ENCODE measurements at places on chromosomes 4 and X. TPM values are rescaled to one million over a fixed set of nuclear protein-coding genes. Genes with fewer than 3 reads are reported as not detected.

Gene CD99
- polyA plus RNA-seq, result 218 TPM

Gene NAT8L
- not detected for polyA plus RNA-seq

Gene PASD1
- polyA plus RNA-seq, result not detected

Gene EOLA2
- polyA plus RNA-seq, result 26.5 TPM

Gene SORBS2
- polyA plus RNA-seq, result not detected

Gene MAGEB10
- polyA plus RNA-seq, result not detected

Gene LINC00632
- polyA plus RNA-seq, result 0.31 TPM

Gene IL3RA
- 0.14 TPM for polyA plus RNA-seq

Gene OPHN1
- not detected for polyA plus RNA-seq

Gene IL21
- polyA plus RNA-seq, result not detected

Gene P2RY4
- polyA plus RNA-seq, result not detected

Gene GRIA3
- not detected for polyA plus RNA-seq

Gene ACSL4
- 8.6 TPM for polyA plus RNA-seq

Gene ADGRG4
- not detected for polyA plus RNA-seq

Gene NPNT
- polyA plus RNA-seq, result not detected

Gene NCBP2L
- polyA plus RNA-seq, result 0.17 TPM

Gene GC
- polyA plus RNA-seq, result not detected

Gene C4orf50
- not detected for polyA plus RNA-seq

Gene BEND2
- not detected for polyA plus RNA-seq

Gene PABPC1L2A
- not detected for polyA plus RNA-seq

Gene PPARGC1A
- polyA plus RNA-seq, result not detected

Gene BEX2
- polyA plus RNA-seq, result 92.1 TPM

Gene CYSLTR1
- polyA plus RNA-seq, result 0.73 TPM

Gene EVC2
- 0.20 TPM for polyA plus RNA-seq

Gene ADGRL3
- polyA plus RNA-seq, result not detected

Gene PF4V1
- not detected for polyA plus RNA-seq

Gene EFHC2
- polyA plus RNA-seq, result 3.5 TPM

Gene FAT1
- polyA plus RNA-seq, result not detected

Gene ZIC3
- polyA plus RNA-seq, result not detected

Gene THAP9
- polyA plus RNA-seq, result 1.6 TPM

Gene MAGEA10
- not detected for polyA plus RNA-seq

Gene RHOXF2B
- not detected for polyA plus RNA-seq

Gene BMX
- polyA plus RNA-seq, result not detected

Gene RAPGEF2
- polyA plus RNA-seq, result 0.74 TPM

Gene KLF8
- 0.29 TPM for polyA plus RNA-seq

Gene FGFR3
- not detected for polyA plus RNA-seq
